ENCODE measurements at places on chromosomes 4 and X.

DNA sequence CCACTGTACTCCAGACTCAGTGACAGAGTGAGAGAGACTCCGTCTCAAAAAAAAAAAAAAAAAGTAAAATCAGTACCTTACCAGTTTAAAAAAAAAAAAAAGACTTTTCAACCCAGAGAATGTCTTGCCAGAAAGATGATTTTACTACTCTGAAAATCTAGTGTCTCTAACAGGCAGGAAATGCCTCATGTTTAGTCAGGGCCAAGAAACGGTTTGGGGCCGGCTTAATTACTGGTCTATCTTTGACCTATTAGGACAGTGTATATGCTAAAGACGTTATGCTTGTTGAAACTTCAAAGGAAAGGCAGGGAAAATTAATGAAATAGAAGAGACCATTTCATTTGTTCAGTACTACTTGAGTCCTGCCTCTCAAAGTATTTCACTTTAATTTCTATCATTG is 9.9 kb downstream of the BEND4 start:
- no peak for DNase-seq

- no peak for DNase-seq
Measured at GRCh38 chr4:75037252-75037651, 104.3 kb downstream of the PARM1 start.

- no peak for DNase-seq
Measured at GRCh38 chrX:136268051-136269048, 17.1 kb upstream of the MAP7D3 start.

- no peak for DNase-seq
Measured at GRCh38 chrX:87403551-87403950, 114.1 kb upstream of the KLHL4 start.

DNA sequence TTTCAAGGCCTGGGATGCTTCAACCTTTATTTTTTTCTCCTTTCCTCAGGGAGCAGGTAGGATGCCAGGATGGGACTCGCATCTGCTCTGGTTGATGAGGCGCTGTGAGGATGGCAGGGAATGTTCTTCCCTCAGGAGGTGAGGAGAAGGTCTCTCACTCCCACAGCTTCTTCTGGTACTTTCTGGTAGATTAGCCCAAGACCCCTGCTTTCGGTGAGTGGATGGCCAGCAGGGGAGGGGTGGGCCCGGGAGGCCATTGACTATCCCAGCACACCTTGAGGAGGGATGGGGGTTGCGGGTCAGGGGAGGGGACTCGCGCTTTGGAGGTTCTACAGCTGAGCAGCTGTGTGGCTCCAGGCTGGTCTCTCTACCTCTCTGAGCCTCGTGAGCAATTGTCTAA is 14.8 kb downstream of the CYTL1 start:
- DNase-seq = no peak

DNA sequence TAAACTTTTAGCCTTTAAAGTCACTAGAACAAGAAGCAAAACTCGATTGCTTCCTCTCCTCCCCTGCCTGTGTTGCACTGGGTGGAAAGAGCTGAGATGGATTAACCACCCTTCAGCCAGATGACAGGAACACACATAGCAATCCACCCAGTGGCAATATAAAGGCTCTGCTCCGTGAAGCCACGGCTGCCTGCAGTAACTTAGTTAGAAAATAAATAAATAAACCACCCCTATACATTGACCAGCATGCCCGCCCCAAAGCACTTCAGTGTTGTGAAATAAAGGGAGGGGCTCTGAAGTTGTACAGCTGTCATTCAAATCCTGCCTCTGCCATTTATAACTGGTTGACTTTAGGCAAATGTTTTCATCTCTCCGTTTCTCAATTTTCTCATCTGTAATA is 217.1 kb upstream of the LDB2 start:
- no peak for DNase-seq

GRCh38 chr4:78953769-78954666 is 14.8 kb upstream of the PAQR3 start:
- DNase-seq = no peak

DNA sequence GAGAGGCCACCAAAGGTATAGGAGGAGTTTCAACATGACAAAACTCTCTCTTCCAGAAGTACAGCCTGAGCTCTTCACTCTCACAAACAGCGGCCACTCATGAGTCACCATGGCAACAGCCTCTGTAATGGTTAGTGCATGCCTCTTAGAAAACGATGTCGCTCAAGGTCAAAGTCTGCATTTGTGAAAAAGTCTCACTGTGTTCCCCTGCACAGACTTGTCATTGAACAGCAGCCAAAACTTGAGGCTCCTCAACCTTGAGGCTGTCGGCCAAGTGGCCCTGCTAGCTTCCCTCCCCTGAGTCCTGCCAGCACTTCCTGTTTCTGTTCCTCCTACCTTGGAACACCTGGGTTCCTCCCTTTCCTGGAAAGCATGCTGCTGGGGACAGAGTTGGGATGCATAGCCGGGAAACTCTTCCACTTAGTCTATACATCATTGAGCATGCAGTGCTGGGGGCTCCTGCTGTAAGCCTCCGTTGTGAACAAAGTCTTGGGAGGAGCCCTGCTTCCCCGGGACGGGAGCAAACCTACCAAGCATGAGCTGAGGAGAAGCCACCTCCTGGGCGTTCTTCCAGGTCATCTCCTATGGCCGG is 66.6 kb downstream of the ING2 start:
- DNase-seq = no peak

DNA sequence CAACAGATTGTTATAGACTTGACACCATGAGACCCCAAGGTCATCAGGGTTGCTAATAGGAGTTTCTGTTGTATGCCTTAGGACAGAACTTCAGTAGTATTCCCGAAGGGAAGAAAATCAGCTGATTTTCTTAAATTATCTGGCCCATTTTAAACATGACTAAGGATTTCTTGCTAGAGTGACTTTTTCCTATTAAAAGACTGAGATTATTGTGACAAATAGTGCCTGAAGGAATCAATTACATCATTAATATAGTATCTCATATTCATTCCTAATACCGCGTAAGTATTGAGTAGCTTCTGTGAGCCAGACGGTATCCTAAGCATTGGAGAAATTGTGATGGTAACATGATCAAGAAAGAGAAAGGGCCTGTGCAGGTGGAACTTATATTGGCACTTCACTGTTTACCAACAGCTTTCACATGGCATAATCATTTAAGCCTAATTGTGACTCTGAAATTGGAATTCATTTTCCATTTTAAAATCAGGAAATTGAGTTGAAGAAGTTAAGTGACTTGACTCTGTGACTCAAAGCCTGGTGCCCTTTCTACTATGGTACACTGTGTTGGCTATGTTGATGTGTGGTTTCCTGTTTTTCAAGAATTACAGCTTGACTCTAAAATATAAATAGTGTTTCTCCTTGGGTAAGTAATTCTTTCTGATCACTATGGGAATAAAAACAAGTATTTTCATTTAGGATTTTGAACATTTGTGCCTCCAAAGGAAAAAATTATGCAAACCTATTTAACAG is 4.1 kb downstream of the AFF1 start:
- DNase-seq = no peak

DNA sequence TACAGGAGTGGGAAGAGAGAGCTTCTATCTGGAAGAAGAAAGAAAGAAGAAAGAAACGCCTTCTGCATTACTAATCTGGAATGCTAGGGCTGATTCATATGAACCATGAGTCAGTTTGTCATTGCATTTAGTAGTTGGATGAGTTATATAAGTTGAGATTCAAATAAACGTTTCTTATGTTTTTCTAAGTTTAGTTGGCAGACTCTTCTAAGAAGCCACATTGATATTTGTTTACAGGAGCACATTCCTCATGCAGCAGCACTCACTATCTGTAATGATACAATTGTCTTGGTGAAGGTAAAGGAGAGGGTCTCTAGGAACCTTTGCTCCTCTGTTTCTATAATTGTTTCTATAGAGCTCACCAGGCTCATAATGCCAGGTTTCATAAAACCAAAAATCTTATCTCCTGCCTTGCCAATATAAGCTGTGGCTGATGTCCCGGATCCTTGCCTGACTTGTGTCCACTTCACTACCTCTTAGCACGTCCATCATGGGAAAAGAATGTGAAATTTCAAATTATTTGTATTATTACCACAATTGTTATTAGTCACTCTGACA is 39.5 kb downstream of the HOPX start:
- no peak for DNase-seq

DNA sequence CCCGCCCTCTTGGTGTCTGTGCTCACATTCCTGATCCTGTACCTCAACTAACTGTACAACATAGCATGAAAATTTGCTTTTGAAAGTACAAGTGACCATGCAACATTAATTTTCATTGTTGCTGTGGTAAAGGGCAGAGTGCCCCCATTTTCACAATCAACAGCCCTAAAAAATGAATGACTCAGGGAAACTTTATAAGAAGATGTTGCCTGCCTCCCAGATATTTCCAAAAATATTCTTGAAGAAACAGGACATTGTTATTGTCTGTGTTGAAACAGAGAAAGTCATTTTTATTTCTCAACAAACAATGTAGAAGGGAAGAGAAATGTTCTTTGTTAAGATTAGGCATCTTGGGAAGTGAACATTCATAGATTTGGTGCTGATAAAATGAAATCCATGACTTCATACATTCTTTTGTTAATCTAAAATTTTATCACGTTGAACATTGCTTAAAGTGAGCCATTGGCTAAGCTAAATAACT is 113.9 kb upstream of the ANXA3 start:
- no peak for DNase-seq

- DNase-seq = no peak
Measured at GRCh38 chr4:21118301-21118700, 418.0 kb downstream of the PACRGL start.

DNA sequence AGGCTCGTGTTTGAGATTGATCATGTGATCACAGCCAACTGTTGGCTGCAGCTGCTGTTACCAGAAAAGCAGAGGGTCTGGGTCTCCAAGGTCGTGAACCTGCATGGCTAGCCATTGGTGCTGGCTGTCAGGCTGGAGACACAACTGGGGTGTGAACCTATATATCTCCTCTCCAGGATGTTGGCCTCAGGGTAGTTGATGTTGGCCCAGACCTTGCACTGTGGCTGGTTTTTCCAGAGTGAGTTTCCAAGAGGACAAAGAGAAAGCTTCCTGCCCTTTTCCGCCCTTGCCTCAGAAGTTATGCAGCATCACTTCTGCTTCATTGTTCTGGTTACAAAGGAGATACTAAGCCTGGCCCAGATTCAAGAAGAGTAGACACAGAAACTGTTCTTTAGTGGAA is 607.8 kb upstream of the HS3ST1 start:
- no peak for DNase-seq

DNA sequence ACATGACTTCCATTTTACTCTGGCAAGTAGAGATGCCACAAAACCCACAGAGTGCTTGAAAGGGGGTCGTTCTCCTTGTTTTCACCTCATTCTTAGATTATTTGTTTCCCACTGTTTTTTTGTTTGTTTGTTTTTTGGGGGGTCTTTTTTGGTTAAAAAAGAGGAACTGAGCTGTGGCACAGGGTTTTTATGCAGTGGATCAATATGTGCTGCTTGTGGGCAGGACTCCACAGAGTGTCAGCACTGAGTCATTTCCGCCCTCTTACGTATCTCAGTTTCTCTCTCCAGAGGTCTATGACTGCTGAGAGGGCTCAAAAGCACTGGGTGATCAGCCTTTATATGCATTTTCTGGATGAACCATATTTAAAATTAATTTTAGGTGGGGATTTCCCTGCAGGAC is 268.1 kb upstream of the GRID2 start:
- DNase-seq = no peak

DNA sequence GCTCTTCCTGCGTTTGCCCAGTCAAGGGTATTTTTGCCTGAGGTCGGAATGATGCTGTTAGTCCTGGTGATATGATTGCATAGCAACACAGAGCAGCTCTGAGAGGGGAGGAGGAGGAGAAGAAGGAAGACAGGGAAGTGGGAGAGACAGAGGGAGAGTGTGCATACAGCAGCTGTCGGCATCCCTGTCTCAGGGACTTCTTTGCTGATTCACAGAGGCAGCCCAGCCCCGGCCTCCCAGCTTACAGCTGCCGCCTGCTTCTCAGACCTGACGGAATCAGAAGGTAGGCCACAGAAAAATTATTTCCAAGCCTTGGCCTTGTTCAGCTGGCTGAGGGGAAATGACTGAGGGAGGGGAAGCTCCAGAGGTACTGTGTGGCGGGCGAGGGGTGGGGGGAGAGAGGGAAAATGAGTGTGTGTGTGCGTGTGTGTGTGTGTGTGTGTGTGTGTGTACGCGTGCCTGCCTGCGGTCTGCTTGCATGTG is 319 bp downstream of the DRP2 start:
- no peak for DNase-seq

- DNase-seq = no peak
Measured at GRCh38 chr4:139645458-139645857, 20.2 kb upstream of the MGST2 start.

DNA sequence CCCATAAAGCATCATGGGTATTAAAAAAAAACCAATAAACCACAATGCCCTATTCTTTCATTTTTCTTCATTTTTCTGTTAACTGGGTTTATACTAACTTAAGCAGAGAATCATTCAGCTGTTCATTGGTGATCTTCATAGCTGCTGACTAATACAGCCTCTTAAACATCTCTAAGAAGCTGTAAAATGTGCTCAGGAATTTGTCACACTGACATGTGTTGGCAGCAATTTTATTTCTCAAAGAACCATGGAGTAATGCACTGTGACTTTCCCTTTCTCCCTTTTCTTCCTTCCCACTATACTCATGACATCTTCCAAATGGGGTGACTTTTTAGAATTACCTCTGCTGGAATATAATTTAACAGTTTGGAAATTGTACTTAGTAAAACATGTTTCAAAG is 315.4 kb downstream of the ANTXR2 start:
- no peak for DNase-seq

DNA sequence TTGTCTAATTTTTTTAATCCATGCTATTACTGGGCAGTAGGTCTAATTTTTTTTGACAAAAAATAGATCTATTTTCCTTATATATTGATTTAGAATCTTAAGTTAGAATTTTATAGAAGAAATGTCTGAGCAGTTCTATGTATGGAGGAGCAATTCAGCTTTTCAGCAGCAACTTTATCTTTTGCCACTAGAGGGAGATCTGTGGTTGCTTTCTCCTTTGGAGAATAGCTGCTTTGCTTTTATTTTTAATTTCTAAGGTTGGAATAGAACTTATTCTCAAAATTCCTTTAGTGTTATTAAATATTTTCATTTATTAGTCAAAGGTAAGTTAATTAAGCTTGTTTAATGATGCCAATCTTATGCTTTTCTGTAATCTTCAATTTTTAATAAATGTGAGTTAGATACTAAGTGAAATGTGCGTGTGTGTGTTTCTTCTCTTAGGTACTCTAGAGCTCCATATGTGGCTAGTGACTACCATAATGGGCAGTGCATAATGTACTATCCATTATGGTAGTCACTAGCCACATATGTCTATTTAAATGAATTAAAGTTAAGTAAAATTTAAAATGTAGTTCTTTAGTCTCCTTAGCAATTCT is 29.3 kb downstream of the FAM199X start:
- no peak for DNase-seq

DNA sequence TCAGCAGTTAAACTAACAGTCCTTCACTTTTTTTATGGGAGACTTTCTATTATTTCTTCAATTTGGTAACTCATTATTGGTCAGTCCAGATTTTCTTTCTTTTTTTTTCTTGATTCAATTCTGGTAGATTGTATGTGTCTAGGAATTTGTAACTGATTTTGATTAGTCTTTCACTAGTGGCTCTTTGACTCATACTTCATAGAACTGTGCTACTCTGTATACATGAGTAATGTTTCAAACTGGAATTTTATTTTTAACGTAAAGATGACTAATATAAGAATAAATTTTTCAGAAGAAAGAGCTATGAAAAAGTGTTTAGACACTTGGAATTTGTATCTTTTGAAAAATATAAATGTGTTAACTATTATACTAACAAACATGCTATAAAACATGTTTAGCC is 813.0 kb downstream of the TRAM1L1 start:
- no peak for DNase-seq

GRCh38 chr4:173045571-173045970 is 123.0 kb upstream of the GALNT7 start:
- DNase-seq = no peak

All from mesenteric fat pad (tissue), 1 donor.